ENCODE measurements at places on chromosomes 16 and 17.
A peak's percentile ranks its signal among the peaks of the same experiment; 100 is the strongest.

DNA sequence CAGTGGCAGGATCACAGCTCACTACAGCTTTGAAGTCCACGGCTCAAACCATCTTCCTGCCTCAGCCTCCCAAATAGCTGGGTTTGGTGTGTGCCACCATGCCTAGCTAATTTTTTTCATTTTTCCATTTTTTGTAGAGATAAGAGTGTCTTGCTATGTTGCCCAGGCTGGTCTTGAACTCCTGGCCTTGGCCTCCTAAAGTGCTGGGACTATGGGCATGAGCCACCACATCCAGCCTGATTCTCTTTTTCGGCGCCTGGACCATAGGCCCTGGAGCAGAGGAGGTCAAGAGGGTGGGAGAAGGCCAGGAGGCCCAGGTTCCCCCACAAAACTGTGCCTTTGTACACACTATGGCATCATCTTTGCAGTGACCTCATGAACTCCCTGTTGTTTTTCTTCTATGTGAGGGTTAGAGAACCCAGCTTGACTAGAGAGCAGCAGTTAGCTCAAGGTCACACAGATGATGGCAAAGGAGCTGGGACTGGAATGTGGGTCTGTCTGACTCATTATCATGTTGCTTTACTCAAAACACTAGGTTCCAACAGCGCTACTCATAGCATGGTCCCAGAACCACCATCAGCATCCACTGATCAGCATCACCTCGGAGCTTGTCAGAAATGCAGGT lies 16.3 kb downstream of the SCN4A start:
- DNase-seq, result no peak

- DNase-seq, result no peak
These were observed 221.0 kb upstream of the HS3ST3A1 start for GRCh38 chr17:13822700-13823099.

GRCh38 chr16:74650966-74651567 lies 15.6 kb downstream of the RFWD3 start:
- no peak for DNase-seq

DNA sequence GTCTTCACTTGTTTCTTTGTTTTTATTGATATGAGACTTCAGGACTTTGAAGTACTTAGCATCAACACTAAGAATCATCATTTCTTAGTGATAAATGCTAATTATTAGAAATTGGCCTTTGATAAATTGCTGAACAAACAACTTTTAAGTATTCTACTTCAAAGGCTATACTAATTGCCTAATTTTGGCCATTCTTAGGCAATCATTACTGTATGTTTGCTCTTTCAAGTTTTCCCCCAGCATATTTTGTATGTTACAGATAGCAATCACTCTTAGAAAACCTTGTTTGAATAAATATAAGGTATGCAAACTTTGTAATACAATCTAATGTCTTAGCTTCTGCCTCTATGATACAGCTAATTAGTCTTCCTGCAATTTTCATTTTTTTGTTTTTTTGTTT lies 46.0 kb downstream of the NQO1 start:
- no peak for DNase-seq

GRCh38 chr16:84065536-84066132 lies 23.0 kb upstream of the SLC38A8 start:
- DNase-seq, result peak; percentile 53

Measured in stimulated activated CD4-positive, alpha-beta T cell treated with anti-CD3 and anti-CD28 coated beads, Interleukin-15, amount 100 ng/mL, for 24 hours (primary cell).